ENCODE measurements at places on chromosomes 2 and 18. TPM values are rescaled to one million over a fixed set of nuclear protein-coding genes. Genes with fewer than 3 reads are reported as not detected.

DNA sequence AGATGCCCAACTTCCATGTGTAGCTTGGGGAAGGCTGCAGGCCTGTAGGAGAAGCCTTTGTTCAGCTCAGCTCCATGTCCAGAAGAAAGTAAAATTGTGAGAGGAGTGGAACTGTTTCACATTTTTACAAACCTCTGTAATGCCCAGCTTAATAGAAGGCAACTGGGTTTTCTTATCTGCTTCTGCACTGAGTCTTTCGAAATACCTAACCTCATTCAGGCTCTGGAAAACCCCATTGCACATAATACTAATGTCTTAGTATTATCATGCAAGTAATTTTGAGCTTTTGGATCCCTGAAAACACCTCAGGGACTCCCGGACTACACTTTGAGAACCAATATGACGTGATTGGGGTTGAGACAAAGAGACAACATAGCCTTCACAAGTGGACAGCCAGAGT, 5.8 kb downstream of the SMIM21 start:
- DNase-seq, result no peak

DNA sequence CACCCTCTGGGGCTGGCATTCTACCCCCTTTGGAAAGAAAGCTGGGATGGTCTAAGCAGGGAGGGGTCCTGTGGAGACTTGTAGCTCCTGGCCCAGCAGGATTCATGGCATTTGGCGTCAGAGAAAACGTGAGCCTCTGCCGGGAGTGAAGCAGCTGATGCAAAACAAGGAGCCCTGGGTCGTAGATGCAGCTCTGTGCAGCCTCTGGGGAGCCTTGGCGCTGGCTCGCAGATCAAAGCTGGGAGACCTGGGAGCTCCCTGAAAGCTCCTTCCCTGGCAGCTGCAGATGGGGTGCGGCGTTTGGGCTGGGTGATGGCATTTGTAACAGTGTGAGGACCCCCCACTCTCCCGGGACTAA, 148.3 kb downstream of the KLHL29 start:
- DNase-seq, result no peak

DNA sequence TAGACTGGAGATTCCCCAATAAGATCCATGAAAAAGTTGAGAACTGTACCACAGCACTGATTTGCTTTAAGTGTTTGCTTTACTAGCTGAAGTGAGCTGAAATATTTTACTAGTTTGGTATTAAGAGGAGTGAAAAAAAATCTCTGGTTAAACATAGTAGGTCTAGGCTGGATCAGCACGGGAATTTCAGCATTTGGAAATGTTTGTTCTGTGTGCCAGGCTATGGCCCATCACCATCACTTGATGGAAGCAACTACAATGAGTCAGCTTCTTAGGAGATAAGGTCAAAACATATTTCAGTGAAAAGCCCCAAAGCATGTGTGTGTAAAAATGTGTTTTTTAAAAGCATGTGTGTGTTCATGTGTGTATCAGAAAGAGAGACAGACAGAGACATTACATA, 131.4 kb upstream of the DNMT3A start:
- no peak for DNase-seq

DNA sequence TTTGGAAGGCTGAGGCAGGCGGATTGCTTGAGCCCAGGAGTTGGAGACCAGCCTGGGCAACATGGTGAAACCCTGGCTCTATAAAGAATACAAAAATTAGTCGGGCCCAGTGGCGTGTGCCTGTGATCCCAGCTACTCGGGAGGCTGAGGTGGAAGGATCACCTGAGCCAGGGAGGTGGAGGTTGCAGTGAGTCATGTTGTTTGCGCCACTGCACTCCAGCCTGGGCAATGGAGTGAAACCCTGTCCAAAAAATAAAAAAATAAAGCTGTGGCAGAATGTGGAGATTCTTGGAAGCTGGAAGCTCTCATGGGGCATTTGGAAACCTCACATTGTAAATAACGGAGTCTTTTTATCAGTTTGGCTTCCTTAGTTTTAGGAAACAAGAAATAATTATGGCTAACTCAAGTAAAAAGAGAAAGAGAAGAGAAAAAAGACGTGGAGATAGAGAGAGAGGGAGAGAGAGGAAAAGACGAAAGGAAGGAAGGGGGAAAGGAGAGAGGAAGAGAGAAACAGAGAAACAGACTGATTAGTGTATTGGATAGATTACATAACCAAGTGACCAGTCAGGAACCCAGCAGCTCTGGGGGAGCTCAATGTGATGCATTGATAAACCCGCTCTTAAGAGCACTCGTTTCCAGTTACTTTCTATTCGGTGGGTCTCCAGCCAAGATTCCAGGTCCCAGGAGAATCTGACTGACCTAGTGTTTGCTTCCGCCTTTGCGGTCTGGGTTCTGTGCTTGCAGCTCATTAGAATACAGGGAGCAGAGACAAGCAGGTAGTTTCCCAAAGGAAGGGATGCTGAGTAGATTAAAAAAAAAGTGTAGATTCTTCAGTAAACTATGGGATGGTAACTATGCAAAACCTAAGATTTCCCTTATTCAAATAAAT, 1.1 kb upstream of the SPAST start:
- peak; percentile 68 for DNase-seq

- DNase-seq, result no peak
These were observed 61.9 kb upstream of the CREB1 start for GRCh38 chr2:207467716-207468347.

DNA sequence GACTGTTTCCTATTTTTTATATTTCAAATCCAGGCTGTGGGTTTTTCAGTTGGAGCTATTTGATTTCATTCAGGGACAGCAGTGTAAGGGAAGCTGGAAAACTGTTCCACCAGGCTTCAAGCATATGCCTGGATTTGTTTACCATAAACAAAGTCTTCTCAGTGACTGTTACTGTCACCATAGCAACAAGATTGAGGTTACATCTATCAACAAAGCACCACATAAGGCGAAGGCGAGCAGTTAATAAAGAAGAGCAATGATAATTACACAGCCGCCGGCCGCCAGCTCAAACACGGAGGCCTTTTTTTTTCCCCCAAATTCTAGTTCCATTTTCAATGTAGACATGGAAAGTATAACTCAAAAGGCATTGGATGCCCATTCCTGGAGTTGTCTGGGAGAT, 553.7 kb upstream of the SYT4 start:
- DNase-seq, result peak; percentile 38

DNA sequence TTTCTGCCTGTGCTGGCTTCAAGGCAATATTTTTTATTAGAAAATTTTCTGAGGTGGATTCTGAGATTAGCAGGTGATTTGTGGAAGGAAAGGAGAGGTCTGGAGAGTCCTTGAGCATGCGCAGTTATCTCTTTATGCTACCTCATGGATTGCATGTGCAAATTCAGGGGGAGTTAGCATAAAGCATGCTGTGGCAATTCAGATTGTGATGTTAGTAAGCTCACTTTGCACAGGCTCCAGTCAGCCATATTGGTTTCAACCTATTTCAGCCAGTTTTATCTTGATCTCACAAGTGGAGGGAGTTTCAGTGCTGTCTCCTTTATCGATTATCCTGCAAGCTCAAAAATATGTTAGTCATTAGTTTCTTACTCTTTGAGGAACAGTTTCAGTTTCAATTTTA, 2012.3 kb upstream of the PIK3C3 start:
- DNase-seq, result no peak

DNA sequence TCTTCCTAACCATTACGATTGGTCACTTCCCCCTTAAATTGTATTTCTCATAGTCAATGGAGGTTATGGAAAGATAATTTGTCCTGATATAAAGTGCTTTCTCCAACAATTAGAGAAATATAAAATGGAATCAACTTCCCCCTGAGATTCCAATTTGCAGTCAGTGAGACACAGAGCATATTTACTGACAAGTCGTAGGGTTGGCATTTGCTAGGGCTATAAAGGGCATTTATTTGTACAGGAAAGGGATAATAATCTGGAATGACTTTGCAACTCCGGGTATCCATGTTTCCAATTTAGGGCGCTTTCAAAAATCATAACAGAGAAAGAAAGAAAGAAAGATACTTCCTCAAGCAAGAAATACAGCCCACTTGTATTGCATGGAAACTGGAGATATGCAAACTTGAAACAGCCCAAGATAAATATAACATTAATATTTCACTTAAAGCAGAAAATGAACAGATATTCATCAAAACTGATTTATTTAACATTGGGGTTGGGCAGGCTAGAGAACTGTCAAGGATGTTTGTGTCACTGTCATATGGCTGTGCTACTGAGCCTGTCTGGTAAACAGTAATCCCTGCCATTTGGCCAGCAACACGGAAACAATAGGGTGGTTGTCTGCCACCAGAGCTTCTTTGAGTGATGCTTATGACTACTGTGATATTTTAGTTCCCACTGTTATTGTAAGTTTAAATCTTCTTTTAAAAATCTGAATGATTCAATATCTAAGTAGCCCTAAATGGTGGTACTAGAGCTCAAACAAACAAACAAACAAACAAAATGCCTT, 621.8 kb downstream of the LRP1B start:
- no peak for DNase-seq

GRCh38 chr18:64562651-64563050, 413.8 kb upstream of the LINC00305 start:
- DNase-seq, result no peak

DNA sequence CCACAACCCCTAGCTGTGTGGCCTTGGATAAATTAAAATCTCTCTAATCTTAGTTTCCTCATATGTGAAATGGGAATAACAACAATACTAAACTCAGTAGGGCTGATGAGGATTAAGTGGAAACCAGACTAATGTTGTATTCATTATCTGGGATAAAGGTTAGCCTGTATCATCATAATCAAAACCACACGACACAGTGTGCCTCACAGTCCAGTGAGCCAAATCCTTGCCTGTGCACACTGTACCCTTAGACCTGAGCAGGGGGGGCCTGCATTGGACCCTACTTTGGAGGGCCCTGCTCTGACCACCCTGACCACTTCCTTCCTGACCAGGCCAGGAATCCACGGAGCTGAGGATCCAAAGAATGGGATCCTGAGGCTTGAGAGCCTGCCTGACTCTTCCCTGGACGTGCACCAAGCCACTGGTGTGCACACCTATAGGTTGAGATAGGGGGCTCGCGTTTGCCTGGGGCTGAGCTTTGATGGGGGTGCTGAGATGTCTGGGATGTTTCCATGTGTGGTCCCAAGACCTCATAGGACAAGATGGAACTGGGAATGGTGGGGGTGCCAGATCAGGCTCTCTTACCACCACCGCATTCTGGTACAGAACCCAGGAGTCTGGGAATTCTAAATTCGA, 69.7 kb downstream of the TGOLN2 start:
- DNase-seq, result no peak

DNA sequence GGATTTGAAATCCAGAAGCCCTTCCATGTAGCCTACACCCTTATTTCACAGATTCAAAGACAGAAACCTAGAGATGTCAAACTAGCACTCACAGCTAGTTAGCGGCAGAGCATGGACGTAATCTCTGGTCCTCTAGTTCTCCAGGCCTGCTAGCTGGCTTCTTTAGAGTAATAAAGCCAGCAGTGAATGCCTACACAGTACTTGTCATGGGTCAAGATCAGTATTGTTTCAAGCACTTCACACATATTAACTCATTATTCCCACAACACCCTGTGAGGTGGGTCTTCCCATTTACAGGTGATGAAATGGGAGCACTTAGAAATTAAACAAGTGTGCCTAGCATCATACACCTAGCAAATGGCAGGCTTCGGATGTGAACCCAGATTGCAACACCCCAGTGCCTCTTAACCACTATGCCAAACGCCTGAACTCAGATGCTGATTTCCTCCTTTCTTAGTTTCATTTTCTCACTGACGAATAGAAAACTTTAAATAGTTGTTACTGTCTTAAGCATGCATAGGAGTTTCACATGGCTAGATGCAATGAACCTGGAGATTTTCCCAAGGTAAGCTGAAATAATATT, 14.5 kb upstream of the ZBTB14 start:
- DNase-seq, result no peak

- DNase-seq, result no peak
These were observed 133.1 kb downstream of the DYSF start for GRCh38 chr2:71586471-71586870.

DNA sequence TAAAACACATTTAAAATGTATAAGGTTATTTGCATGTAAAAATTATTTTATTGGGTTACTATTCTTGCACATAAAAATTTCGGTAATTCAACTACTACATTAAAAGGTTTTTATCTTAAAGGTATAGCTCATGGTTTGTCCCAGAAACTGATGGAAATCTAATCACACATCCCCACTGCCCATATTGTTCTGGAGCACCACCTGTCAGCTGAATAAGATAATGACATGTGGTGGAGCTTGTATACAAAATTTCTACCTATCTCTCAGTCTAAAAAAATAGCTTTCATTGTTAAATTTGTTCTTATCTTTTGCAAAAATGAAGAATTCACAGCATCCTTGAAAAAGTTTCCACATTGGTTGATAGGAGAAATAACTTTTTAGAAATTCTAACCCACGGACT, 18.3 kb downstream of the ERBB4 start:
- DNase-seq, result no peak

- no peak for DNase-seq
These were observed 95.5 kb downstream of the THNSL2 start for GRCh38 chr2:88265352-88266303.

DNA sequence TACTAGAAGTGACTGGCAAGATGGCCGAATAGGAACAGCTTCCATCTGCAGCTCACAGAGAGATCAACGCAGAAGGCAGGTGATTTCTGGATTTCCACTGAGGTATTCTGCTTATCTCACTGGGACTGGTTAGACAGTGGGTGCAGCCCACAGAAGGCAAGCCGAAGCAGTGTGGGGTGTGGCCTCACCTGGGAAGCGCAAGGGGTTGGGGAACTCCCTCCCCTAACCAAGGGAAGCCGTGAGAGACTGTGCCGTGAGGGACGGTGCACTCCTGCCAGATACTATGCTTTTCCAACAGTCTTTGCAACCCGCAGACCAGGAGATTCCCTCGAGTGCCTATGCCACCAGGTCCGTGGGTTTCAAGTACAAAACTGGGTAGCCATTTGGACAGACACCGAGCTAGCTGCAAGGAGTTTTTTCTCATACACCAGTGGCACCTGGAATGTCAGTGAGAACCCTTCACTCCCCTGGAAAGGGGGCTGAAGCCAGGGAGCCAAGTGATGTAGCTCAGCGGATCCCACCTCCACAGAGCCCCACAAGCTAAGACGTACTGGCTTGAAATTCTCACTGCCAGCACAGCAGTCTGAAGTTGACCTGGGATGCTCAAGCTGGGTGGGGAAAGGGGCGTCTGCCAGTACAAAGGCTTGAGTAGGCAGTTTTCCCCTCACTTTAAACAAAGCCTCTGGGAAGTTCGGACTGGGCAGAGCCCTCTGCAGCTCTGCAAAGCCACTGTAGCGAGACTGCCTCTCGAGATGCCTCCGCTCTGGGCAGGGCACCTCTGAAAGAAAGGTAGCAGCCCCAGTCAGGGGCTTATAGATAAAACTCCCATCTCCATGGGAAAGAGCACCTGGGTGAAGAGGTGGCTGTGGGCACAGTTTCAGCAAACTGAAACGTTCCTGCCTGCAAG, 40.1 kb downstream of the PLEK start:
- no peak for DNase-seq

- peak; percentile 72 for DNase-seq
These were observed 106.9 kb upstream of the ITGB6 start for GRCh38 chr2:160306985-160307384.

SATB2 gene
- polyA plus RNA-seq, result 1.8 TPM

CCDC142 gene
- polyA plus RNA-seq, result 11.4 TPM

CYTIP gene
- not detected for polyA plus RNA-seq

GBX2 gene
- polyA plus RNA-seq, result 0.09 TPM

IL36B gene
- not detected for polyA plus RNA-seq

All from muscle of arm (tissue), 14 donors.